ENCODE measurements at places on chromosomes 2 and 18.

- DNase-seq: no peak
Measured at GRCh38 chr2:232993231-232993821, 19.7 kb downstream of the NGEF start.

- no peak for DNase-seq
Measured at GRCh38 chr2:111967018-111967417, 68.6 kb downstream of the MERTK start.

GRCh38 chr2:13696601-13697000, 935.9 kb upstream of the LRATD1 start:
- DNase-seq: no peak

DNA sequence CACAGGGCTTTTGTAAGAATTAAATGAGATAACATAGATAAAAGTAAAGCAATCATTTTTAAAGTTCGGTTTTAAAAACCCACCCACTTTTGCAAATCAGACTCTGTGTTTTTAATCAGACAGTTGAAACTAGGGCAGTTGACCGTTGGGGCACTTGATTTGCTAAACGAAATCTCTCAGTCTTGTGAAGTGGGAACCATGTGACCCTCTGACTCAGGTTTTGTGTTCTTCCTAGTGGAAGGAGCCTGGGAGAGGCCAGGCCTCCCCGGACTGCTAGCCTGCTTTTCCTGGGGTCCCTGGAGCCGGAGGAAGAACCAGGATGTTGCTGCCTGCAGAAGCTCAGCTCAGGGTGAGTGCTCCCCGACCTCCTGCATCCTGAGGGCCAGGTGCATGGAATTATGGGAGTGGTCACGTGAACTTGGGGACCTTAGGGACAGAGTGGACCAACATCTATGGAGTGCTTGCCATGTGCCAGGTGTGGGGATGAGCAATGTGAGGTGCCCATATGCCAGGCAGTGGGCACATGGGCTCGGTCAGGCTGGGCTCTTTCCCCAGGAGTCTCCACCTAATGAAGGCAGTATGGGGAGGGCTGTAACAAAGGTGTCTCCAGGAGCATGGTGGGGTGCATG, 3.9 kb downstream of the C2orf72 start:
- no peak for DNase-seq

DNA sequence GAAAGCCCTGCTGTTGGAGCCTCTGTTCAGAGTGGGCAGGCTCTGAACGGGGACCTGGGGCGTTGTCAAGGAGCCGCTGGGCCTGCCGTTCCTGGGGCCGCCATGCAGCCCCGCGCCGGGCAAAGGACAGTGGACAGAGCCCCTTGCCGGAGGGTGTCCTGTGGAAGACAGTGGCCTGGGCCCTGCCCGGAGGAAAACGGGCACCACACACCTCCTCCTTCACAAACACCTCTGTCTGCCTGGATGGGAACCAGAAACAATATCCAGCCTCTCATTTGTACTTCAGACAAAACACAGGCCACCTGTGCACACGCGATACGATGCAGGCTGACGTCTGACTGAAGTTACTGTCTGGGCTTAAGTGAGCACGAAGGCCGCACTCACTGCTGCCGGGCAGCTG, 233.7 kb downstream of the TWIST2 start:
- DNase-seq: no peak

DNA sequence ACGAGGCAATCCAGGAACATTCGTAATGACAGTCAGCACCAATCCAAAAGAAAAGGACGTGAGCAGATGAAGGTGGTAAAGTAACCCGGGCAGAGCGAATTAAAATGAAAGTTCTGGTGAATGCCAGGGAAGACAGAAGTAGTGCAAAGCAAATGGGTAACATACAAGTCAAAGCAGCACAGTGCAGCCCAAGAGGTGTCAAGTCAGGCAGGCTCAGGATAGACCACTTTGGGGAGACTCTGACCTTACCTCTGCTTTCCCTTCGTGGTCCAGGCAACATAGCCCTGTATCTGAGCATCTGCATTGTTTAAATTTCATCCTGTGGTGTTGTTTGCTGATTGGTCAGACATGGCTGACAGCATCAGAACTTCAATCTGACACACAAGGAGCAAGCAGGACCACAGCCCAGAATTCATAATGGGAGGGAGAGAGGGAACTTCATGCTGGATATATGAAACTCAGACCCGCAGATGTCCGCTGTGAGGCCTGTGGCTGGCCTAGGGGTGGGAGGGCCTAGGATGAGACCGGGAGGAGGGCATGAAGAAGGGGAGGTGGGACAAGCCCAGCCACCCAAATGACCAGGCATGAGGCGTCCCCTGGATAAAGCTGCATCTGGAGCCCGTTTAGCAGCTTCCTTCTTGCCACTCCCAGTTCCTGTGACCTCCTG, 285.7 kb downstream of the TCF4 start:
- DNase-seq: no peak

DNA sequence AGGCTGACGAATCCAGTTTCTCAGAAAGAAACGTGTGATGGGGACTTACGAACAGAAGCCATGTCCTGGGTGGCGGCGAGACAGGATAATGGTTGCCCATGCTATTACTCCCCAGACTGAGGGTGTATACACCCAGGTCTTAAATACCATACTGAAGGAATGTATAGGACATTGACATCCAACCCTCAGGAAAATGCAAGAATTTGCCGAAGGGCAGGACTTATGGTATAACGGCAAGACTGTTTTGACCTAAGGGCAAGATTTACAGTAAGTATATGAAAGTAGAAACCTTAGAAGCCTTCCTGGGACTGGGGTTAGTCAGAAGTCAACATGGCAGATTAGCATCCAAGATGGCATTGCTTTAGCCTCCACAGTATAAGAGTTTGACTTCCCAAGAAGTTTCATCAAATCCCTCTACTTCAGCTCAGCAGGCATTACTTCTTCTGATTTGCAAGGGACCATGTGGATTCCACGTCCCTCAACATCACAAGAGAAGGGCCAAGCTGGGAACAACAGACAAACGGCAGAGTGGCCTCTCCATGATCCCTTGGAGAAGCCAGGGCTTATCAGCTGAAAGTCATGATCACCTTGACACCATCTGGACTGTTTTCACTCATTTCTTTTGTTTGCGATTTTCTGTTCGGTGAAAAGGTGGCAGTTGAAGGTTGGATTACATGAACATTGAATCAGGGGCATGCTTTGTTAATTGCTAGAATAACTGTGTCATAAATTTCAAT, 21.1 kb downstream of the ST3GAL5 start:
- DNase-seq: no peak

- DNase-seq: no peak
Measured at GRCh38 chr18:24027156-24027827, 12.7 kb downstream of the TTC39C start.

DNA sequence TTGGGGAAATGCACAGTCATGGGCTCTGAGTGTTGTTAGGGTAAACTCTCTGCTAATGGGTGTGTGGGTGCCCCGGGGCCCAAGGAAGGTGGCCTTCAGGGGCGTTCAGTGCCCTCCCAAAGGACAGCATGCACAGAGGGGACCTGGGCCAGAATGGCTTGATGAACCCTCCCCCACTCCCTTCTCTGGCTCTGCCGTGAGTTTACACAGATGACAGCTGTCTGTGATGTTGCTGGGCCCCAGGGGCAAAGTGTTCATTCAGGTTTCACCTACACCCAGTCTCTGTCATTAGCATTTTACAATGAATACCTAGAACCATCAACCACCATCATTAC, 3.2 kb downstream of the NPPC start:
- DNase-seq: no peak

DNA sequence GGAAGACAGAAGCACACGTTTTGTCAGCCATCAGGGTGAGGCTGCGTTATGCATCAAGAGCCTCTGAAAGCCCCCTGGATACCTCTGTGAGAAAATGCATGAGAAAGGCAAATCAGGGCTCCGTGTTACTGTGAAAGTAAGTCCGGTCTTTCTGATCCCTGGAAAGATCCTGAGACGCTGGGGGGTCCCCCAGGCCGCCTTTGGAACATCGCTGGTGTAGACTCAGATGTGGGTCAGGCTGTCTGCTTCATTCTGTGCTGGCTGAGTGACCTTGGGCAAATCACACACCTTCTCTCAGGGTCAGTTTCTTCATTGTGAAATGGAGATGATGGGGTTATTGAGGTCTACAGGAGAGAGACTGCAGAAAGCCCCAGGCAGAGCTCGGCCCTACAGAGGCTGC, 42.0 kb upstream of the HS6ST1 start:
- DNase-seq: no peak

- DNase-seq: no peak
Measured at GRCh38 chr18:74342416-74343043, 26.9 kb downstream of the C18orf63 start.

DNA sequence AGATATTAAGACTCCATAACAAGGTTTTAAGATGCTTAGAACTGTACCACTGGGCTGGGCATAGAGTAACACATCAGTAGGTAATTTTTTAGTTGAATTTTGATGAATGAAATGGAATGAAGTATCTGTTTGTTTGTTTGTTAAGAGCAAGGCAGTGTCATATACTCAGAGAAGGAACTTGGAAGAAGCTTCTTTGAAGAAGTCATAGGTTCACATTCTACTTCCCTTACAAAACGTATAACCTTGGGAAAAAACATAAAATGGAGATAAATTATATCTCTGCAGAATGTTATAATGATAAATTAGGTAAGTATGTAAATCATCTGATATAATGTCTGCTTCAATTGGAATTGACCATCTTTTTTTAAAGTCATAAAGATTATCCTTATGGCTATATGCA, 122.1 kb upstream of the SLC39A10 start:
- no peak for DNase-seq

- DNase-seq: no peak
Measured at GRCh38 chr2:180699657-180700361, 280.6 kb upstream of the UBE2E3 start.

- no peak for DNase-seq
Measured at GRCh38 chr18:6542296-6542695, 127.6 kb upstream of the L3MBTL4 start.

- DNase-seq: no peak
Measured at GRCh38 chr2:30139131-30139870, 7.5 kb upstream of the YPEL5 start.

DNA sequence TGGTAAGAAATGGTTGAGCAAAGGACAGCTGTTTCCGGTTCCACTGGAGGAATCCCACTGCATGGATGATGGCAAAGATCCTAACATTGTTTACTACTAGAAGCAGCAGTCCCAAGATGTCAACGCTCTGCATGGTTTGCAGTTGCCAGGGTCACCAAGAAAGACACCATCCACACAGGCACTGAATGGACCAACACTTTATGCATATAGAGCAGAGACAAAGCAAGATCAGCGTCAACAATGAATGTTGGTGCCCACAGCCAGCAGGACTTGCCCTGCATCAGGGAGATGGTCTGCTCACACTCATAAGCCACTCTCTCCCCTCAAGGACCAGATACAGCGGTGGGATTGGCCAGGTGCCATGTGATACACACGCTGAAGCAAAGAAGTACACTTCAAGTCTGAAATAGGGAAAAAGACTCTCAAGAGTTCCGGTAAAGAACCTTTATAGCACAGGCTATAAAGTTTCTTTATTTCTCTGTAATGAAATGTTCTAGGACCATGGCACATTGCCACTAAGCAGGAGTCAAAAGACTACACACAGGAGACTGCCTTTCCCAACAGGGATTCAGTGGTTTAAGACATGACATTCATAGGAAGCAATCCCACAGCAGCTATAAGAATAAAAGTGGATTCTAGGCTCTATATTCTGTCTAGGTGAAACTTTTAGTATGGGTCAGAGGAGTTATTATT, 133.2 kb upstream of the EPHA4 start:
- no peak for DNase-seq

DNA sequence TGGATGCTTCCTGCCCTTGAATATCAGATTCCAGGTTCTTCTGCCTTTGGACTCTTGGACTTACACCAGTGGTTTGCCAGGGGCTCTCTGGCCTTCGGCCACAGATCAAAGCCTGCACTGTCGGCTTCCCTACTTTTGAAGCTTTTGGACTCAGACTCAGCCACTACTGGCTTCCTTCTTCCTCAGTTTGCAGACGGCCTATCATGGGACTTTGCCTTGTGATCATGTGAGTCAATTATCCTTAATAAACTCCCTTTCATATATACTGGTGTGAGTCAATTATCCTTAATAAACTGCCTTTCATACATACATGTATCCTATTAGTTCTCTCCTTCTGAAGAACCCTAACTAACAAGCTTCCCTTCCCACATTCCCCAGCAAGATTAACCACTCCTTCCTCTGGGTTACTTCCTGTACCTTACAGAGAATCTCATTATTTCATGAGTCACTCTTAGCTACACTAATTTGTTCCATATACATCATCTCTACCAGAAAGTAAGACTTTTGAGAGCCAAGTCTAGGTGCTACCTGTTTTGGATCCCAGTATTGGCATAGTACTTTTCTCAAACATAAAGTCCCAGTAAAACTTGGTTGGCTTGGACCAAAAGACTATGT, 31.3 kb upstream of the LRATD1 start:
- no peak for DNase-seq

DNA sequence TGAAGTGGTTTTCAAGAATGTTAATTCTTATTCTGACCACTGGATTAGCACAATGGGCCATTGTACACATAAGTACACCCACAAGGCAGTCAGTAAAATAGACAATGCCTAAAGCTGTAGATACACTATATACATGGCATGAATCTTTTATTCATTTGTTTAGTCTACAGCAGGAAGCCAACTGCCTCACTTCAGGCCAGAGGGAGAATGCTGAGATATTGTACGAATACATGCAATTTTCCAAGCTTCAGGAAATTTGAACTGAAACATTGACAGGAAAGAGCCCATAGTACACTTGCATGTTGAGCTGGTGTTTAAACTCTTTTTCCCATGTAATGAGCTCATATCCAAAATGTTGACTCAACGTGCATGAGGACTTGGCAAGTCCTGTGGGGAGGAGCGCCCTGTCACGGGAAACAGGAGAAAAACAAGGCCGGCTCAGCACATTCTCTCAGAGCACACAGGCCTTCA, 111.6 kb upstream of the CYP1B1 start:
- no peak for DNase-seq

- DNase-seq: no peak
Measured at GRCh38 chr2:75772908-75773630, 62.4 kb upstream of the GCFC2 start.

- no peak for DNase-seq
Measured at GRCh38 chr2:237996021-237996593, 29.3 kb downstream of the UBE2F start.

GRCh38 chr2:88540346-88540745, 86.9 kb downstream of the EIF2AK3 start:
- DNase-seq: no peak

GRCh38 chr2:100247256-100248043, 74.9 kb downstream of the LONRF2 start:
- DNase-seq: no peak

DNA sequence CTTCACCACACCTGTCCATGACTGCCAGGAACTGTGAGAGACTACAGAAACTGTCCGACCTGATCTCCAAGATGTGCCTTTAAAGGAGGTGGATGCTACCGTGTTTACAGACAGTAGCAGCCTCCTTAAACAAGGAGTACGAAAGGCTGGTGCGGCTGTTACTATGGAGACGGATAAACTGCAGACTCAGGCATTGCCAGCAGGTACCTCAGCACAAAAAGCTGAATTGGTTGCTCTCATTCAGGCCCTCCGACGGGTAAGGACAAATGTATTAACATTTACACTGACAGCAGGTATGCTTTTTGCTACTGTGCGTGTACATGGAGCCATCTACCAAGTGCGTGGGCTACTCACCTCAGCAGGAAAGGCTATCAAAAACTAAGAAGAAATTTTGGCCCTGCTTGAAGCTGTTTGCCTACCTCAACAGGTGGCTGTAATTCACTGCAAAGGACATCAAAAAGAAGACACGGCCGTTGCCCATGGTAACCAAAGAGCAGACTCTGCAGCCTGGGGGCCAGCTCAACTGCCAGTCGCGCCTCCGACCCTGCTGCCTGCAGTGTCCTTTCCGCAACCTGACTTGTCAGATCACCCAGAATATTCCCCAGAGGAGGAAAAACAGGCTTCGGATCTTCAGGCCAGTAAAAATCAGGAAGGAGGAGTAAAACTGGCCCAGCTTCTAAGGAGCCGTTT, 30.9 kb downstream of the SKA1 start:
- DNase-seq: no peak

Measured in activated CD8-positive, alpha-beta memory T cell treated with anti-CD3 and anti-CD28 coated beads for 1 hour (primary cell).